ENCODE measurements at places on chromosomes 6 and 20.

- no peak for DNase-seq
Measured at GRCh38 chr6:132614554-132614953, 9.5 kb downstream of the TAAR2 start.

- no peak for DNase-seq
Measured at GRCh38 chr6:6843777-6844176, 255.3 kb downstream of the LY86 start.

DNA sequence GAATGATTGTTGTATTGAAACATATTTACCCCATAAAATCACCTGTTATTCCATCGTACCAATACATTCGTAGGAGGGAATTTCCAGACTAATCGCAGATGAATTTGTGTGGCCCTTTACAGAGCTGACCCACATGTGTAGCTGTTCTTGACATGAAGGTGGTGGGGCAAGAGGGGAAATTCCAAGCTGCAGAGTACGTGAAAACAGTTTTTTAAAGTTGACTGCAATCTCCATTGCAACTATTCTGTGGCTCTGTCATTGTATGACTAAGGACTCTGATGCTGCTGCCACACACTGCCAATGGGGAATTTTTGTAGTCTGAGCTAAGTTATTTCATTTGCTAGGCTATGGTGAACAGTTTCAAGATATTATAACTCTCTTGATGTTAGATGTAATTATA lies 46.4 kb upstream of the ADTRP start:
- DNase-seq, result no peak

DNA sequence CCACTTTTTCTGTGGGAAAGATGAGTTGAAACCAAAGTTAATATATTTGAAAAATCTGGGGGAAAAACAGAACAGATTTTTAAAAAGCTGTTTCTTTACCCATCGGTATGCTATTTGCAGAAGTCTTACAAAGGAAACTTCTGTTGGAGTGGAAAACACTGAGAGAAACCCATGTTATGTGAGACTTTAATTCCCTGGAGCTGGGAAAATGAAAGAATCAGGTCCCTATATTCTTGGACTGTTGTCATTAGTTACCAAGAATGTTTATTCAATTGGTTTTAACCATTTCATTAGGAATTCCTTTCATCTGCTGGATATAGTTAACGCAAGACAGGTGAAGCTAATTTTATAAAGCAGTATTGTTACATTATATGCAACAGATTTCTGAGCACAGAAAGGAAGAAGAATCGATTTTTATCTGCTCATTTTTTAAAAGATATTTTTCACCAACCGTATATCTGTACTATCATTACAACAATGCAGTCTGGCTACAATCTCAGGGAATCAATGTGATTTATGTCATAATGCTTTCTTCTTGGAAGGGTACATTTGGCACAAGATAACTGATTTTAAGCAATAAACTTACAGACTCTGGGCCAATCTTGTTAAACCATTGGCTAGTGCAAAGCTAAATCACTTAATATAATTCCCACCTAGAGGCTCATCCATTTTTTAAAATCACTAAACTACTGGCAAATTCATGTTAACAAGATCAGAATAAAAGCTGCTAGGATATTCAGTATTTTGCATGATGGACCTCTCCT lies 170.0 kb downstream of the MOXD1 start:
- no peak for DNase-seq

GRCh38 chr20:19995220-19995863 lies 21.8 kb upstream of the NAA20 start:
- DNase-seq, result no peak

DNA sequence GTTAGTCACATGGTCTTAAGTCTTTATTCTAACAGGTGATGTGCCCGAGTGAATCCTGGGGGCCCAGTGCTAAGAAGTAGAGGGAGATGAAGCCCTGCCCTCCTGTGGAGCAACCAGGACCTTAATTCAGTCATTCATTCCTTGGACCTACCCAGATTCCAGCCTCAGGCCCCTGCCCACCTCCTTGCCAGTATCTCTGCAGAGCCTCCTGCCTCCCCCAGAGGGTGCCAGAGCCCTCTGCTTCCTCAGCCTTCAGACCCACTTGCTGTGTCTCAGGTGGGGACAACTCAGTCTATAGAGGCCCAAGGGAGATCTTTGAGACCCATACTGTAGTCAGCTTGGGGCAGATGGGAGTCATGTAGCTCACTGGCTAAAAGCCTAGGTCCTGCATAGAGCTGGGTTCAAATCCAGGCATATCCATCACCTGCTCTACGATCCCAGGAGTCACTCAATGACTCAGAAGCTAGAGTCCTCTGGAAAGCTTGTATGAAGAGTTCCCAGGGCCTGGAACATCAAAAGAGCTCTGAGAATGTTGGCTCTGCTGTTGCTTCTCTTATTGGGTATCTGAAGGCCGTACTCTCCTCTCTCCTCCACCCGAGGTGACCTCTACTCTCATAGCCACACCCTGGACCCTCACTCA lies 3.9 kb upstream of the SIGLEC1 start:
- no peak for DNase-seq

GRCh38 chr6:7106752-7107577 lies 796 bp upstream of the RREB1 start:
- no peak for DNase-seq

DNA sequence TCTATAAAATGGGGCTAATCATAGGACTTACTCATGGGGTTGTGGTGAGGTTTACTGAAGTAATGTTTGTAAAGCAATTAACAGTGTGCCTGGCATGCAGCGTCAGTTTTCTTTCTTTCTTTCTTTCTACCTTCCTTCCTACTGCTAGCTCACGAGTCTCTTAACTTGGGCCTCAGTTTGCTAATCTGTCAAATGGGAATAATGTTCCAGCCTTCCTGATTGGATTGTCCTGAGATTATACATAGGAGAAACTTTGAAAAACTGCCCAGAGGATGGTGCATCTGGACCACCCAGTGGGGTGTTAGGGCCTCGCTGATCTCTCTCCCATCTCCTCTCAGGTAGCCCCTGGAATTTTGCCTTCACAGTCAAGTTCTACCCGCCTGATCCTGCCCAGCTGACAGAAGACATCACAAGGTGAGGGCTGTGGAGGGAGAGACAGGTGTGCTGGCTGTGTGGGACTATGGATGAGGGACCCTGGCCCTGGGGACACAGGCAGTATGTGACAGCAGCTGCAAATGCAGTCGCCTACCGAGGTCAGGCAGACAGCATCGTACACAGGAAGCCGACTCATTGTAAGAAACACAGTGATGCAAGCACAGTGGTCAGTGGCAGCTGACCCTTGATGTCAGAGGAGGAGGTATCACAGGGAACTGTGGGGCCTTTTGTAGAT lies 27.5 kb downstream of the EPB41L1 start:
- no peak for DNase-seq

DNA sequence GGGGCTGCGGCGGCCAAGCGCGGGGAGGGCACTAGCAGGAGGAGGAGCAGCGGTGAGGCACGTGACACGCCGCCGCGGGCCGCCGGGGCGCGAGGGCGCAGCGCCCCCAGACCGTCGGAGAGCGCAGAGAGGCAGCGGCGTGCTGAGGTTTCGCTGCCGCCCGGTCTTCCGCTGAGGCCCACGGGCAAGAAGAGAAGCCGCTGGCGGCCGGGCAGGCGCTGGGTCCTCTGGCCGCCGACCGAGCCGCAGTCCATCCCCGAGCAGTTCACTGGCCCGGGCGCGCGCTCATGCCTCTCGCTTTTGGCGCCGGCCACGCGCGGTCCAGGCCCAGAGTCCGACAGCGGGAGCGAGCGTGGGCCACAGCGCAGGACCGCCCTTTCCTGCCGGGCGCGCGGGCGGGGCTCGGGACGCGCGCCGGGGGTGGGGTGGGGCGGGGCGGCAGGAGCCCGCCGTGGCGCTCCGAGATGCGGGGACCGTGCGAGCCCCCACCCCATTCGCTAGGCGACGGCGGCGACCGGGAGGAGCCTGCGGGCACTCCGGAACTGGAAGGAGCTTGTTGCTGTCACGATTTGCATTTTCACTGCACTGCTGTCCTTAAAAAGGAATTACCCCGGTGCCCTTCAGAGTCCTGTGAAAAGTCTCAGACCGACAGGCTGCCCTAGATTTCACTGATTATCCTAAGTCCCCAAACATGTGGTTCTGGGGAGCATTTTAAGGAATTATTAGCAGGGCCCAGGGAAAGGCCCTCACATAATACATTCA lies at the start of gene MCUR1:
TSS of gene MCUR1 (minus strand) at position 382 of the 762 bp plus-strand sequence. CDS start at position 254, 128 bp downstream.
- DNase-seq, result peak; percentile 62

DNA sequence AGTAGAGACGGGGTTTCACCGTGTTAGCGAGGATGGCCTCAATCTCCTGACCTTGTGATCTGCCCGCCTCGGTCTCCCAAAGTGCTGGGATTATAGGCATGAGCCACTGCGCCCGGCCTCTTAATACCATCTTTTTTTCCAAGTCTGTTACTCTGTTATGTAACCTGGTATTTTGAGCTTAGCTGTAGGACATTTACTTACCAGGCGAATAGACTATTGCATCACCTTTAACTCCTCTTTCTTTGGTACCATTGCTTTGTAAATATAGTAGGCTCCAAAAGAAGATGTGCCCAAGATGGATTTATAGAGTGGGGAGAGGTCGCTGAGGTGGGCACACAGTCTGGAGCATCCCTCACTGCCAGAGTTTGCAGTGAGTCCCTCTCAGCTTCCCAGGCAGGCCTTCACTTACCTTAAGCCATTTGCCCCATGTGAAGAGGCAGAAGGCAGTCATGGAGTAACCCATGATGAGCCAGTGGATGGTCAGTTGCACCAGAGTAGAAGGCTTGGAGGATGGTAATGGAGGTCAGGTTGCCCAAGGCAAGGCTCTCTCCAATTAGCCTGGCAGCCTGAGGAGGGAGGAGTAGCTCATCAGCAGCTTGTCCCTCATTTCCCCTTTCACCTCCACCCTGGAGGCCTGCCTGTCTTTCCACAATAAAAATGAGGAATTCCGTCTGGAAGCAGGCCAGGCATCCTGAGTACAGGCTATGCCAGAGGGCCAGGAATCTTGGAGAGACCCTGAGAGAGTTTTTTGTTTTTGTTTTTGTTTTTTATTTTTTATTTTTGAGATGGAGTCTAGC lies 9.7 kb downstream of the TIAM2 start:
- DNase-seq, result no peak

- DNase-seq, result no peak
Measured at GRCh38 chr6:97347111-97347510, 64.1 kb upstream of the MMS22L start.

DNA sequence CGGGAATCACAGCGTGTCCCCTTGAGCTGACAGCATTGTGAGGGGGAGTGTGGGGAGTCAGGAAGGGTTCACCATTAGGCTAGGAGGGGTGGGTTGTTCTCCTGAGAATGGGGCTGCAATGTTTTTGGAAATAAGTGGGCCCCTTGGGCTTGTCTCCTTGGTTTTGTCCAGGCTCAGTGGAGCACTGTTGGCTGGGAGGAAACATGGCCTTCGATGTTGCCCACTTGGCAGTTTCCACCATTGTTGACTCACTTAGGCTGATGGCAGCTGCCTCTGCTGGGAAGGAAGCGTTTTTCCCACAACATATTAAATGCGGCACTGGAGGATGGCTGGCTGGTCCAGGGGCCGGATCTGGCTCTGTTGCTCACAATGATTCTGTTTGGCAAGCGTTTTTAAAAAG lies 512.1 kb downstream of the QKI start:
- no peak for DNase-seq

DNA sequence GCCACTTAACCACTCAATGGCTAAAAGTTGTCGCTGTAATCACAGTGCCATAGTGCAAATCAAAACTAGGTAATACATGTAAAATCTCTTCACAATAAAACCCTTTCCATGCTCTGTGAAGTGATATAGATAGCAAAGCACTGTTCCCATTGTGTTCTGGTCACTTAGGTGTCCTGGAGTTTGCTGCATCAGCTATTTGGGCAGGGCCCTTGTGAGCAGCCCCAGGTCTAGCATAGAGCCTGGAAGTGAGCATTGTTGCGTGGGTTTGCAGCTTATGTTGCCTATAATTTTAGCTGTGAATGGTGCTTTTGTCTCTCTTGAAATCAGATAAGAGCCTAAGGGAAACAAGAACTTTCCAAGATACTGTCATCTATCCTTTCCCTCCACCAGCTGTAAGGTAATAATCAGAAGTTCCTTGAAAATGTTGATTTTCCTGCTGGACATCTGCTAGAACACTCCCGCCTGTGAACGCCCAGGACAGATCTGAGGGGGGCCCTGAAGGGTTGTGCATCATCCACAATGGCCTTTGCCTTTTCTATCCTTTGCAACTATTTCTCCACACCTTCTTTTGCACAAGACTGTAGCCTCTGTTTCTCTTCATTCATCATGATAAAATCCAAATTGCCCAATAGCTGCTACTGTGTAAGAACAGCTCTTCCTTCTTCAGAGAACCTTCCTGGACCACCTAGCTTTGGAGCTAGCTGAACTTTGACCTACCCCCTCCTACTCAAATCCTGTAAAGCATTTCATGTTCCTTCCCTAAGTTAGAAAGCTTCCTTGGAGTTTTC lies 57.0 kb downstream of the TNFAIP3 start:
- DNase-seq, result no peak

GRCh38 chr6:157335829-157336228 lies 12.5 kb upstream of the TMEM242 start:
- DNase-seq, result no peak

- no peak for DNase-seq
Measured at GRCh38 chr6:44203955-44204354, 12.8 kb upstream of the MYMX start.

- no peak for DNase-seq
Measured at GRCh38 chr20:14568701-14569100, 231.3 kb upstream of the FLRT3 start.

- no peak for DNase-seq
Measured at GRCh38 chr6:151445482-151445881, 6.4 kb downstream of the RMND1 start.

GRCh38 chr20:7938058-7938457 lies 2.2 kb downstream of the HAO1 start:
- no peak for DNase-seq

DNA sequence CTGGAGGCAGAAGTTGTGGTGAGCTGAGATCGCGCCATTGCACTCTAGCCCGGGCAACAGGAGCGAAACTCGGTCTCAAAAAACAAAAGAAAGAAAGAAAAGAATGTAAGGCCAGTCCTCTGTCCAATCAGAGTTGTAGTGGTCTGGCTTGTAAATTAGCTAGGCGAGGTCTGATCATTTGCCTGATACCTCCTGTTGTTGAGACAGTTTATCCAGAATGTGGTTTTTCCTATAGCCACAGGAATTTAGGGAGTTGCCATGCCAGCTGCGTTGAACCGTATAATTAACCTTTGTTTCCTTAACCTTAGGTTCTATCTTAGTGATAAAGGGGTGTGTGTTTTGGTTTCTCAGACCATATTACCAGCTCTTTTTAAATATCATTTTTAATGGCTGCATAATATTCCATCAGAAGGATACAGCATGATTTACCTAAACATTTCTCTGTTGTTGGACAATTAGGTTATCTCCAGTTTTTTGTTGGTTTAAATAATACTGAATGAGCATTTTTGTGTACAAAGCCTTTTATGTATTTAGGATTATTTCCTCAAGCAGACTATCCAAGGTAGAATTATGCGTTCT lies 11.7 kb upstream of the PPARD start:
- no peak for DNase-seq

GRCh38 chr6:117371492-117371891 lies 54.2 kb downstream of the ROS1 start:
- DNase-seq, result no peak

GRCh38 chr6:15754035-15754705 lies 91.3 kb upstream of the DTNBP1 start:
- DNase-seq, result no peak

Data from NCI-H1436 treated with DMSO at 0.1 percent for 48 hours (cell line).